ENCODE measurements at places on chromosomes 12 and 14. TPM values are rescaled to one million over a fixed set of nuclear protein-coding genes. Genes with fewer than 3 reads are reported as not detected.

PITPNM2 gene
- 4.9 TPM for total RNA-seq

LRP1-AS gene
- not detected for total RNA-seq

SMIM41 gene
- total RNA-seq, result not detected

DPPA3 gene
- not detected for total RNA-seq

COX8C gene
- total RNA-seq, result not detected

LUM gene
- total RNA-seq, result 12.6 TPM

CIT gene
- total RNA-seq, result 11.4 TPM

TMEM121 gene
- total RNA-seq, result 24.5 TPM

OVCH1 gene
- 0.41 TPM for total RNA-seq

NTN4 gene
- total RNA-seq, result 60.3 TPM

CLEC14A gene
- total RNA-seq, result 4.5 TPM

TPPP2 gene
- total RNA-seq, result not detected

IL22 gene
- total RNA-seq, result not detected

DNA sequence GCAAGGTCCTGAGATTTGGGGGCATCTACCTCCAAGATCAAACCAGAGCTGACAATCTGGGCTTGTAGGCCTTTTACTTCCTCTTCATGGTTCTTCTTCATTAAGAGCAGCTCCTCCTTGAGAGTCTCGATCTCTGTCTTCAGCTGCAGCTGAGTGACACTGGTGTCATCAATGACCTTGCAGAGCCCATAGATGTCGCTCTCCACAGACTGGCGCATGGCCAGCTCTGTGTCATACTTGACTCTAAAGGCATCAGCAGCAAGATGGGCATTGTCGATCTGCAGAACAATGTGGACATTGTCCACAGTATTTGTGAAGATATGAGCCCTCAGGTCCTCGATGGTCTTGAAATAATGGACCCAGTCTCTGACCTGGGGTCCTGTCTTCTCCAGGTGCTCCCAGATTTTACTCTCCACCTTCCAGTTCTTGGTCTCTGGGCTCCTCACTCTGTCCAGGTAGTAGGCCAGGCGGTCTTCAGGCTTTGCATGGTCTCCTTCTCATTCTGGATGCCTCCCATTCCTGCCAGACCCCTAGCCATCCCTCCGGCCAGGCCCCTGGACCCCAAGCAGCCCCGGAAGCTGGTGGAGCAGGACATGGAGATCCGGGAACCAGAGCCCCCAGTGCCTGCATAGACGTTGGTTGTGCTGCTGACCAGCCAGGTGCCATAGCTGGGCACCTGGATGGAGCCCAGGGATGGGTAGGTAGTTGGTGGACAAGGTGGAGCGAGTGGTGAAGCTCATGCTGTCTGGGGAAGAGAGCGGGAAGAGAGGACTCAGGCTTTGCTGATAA, 141.0 kb downstream of the MSRB3 start:
- DNase-seq, result no peak

GRCh38 chr12:58034311-58034710, 92.9 kb downstream of the ATP23 start:
- no peak for DNase-seq

DNA sequence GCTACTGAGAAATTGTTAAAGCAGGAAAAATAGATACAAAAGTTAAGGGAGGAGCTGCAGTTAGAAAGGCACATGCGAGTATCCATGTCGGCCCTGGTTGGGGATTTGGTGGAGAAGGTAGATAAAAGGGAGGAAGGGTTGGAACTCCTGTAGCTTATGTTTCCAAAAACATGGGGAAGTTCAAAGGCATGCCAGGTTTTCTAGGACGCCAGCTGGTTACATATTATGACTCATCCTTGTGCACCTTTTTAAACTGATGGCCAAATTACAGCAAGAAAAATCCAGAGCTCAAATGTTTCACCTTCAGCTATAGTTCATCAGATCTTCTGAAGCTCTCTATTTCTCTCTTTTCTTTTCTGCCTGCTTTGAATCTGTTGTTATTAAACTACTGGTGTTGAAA, 13.2 kb upstream of the MAP4K5 start:
- DNase-seq, result no peak

- DNase-seq, result no peak
Measured at GRCh38 chr14:89340200-89341181, 76.5 kb downstream of the FOXN3 start.

DNA sequence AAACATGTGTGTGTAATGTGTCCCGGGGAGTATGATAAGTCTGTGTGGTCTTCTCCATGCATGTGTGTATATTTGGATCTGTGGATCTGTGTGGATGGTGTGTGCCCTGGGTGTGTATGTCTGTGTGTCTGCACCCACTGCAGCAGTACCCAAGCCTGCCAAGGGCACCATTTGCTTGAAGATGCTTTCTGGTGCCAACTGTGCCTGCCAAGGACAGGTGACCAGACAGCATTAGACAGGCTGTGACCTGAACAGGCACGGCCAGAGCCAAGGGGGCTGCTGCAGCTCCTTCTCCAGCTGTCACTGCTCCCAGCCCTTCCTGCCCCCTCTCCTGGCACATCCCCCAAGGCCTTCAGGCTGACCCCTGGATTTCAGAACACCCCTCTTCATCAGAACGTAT, 35.0 kb downstream of the DTX1 start:
- no peak for DNase-seq

GRCh38 chr12:41120211-41120610, 67.9 kb upstream of the PDZRN4 start:
- DNase-seq, result no peak

- DNase-seq, result no peak
Measured at GRCh38 chr12:8446642-8447547, 8.9 kb upstream of the CLEC6A start.

GRCh38 chr12:69330475-69331473, 17.4 kb upstream of the LYZ start:
- DNase-seq, result no peak

GRCh38 chr12:110234755-110235154, 46.3 kb upstream of the ATP2A2 start:
- no peak for DNase-seq

DNA sequence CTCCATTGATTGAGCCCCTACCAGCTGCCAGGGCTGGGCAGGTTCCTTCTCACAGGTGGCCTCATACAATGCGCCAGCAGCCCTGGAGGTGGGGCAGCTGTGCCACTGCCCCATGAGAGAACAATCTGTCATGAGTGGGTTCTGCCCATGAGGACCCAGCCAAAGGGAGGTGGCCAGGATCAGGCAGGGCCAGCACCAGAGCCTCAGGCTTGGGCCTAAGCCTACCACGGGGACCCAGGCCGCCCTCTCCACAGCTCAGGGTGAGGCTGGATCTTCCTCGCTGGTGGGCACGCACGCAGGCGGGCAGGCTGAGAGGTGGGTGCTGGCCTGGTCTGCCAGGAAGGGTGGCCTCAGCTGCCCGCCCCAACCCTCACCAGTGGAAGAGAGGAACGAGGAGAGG, 110.7 kb downstream of the KIF26A start:
- DNase-seq, result no peak

- no peak for DNase-seq
Measured at GRCh38 chr14:99575043-99576023, 28.7 kb downstream of the CCDC85C start.

GRCh38 chr12:98439981-98440581, 75.3 kb upstream of the TMPO start:
- peak; percentile 31 for DNase-seq

DNA sequence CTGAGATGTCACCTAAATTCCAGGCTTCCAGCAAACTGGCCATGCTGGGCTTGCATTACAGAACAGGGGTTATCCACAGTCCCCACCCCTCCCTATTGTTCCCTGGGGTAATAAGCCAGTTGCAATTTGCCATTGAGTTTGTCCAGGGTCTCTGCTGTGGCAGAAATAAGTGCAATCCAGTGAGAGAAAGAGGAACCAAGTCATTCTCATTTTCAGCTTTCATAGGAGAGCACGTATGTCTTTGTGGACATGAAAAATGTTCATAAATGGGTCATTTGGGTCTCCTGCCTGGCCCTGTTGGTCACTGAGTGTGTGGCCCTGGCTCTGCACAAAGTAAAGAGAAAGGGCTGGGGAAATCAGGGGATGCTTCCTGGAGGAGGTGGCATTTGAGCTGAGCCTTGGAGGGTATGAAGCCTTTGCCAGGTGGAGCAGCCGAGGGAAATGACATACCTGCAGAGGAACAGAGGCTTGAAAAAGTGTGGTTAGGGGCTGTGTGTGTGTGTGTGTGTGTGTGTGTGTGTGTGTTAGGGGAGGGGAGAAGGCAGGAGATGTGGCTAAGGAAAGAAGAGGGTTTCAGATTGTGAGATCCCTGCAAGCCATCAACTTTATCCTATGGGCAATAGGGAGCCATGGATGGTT, 29.3 kb downstream of the CMKLR1 start:
- DNase-seq, result no peak

GRCh38 chr12:69071091-69071370, 138.1 kb upstream of the CPM start:
- DNase-seq, result no peak

GRCh38 chr14:101734246-101734847, 27.2 kb upstream of the PPP2R5C start:
- DNase-seq, result no peak

GRCh38 chr14:55088356-55088755, 36.9 kb downstream of the MAPK1IP1L start:
- no peak for DNase-seq

GRCh38 chr14:51643140-51643539, 8.6 kb upstream of the FRMD6 start:
- no peak for DNase-seq

GRCh38 chr12:112887550-112887949, 19.2 kb upstream of the OAS1 start:
- no peak for DNase-seq

GRCh38 chr12:1660304-1661187, 30.3 kb upstream of the ADIPOR2 start:
- DNase-seq, result no peak

- no peak for DNase-seq
Measured at GRCh38 chr12:77999074-77999715, 168.5 kb downstream of the NAV3 start.

- DNase-seq, result no peak
Measured at GRCh38 chr14:63275611-63276010, 43.1 kb downstream of the GPHB5 start.

GRCh38 chr12:24701343-24701742, 247.6 kb downstream of the BCAT1 start:
- DNase-seq, result no peak

- DNase-seq, result no peak
Measured at GRCh38 chr14:41925409-41925808, 318.7 kb downstream of the LRFN5 start.

GRCh38 chr14:75050852-75051555, at the start of gene MLH3:
Gene MLH3 (minus strand): TSS chr14:75051467. CDS start chr14:75049655, 1,812 bp downstream.
- peak; percentile 78 for DNase-seq

DNA sequence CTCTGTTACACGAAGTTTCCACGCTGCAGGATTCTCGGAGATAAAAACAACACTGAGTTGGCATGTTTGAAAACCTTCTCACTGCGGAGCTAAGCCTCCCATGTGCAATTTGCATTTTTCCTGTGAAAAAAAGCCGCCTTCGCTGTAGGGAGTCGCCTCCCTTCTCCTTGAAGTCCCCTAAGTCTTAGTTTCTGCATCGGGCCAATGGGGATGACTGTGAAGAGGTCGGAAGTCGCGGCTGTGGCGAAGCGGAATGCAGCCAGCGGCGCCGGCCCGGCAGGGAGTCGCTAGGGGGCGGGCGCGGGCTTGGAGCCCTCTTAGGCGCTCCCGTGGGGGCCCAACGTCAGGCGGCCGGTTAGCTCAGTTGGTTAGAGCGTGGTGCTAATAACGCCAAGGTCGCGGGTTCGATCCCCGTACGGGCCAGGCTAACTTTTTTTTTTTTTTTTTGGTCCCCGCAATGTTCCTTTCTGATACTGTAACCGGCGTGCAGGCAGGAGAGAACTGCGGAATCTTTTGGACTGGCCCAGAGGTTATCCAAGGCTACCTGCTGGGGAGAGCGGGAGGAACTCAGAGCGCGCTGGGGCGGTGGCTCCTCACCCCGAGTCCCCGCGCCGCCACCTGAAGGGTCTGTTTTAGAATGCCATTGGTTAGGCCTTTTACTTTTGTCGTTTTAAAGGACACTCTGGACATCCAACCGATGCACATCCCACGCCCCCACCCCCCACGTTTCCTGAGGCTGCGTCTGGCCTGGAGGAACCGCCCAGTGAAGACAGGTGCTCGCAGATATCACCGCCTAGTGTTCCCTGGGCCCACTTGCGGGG, 2.6 kb upstream of the ZNF839 start:
- DNase-seq, result peak; percentile 89

GRCh38 chr12:49974677-49975317, 2.0 kb downstream of the AQP6 start:
- no peak for DNase-seq

DNA sequence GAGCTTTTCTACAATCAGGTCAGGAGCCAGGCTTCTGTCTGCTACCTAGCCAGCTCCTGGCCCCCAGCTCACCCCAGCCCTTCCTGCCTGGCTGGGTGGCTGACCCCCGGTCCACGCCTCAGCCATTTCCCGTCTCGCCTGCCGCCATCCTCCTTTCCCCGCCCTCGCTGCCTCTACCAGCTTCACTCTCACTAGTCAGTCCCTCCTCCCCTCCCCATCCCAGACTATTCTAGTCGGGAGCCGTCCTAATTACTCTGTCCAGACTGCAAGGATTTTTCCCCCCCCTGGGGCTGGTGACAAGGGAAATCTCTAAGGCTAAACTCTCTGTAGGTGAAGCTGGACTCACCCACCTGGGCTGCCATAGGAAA, 825 bp downstream of the DHH start:
- peak; percentile 42 for DNase-seq

DNA sequence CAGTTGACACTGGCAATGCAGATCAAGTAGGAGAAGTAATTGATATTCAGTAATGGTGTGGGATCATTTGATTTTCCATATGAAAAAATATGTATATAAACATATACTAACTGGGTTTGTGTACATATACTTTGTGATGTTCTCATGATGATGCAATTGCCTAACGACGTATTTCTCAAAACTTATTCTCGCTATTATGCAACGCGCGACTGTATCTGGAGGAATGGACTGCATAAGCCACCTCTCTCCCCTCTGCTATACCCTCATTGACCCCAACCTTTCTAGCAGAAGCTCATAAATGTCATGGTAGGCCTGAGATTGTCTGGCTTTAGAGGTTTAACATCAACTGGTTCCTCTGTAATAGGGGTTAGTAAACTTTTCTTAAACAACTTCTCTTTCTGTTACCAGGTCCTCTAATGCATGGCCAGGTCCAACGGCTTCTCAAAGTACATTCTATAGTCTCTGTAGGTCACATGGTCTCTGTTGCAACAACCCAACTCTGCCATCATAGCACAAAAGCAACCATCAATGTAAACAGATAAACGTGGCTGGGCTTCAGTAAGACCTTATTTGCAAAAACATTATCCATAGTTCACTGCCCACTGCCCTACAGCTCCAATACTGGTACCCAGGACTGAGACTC, 59.3 kb downstream of the FOXN3 start:
- DNase-seq, result no peak

DNA sequence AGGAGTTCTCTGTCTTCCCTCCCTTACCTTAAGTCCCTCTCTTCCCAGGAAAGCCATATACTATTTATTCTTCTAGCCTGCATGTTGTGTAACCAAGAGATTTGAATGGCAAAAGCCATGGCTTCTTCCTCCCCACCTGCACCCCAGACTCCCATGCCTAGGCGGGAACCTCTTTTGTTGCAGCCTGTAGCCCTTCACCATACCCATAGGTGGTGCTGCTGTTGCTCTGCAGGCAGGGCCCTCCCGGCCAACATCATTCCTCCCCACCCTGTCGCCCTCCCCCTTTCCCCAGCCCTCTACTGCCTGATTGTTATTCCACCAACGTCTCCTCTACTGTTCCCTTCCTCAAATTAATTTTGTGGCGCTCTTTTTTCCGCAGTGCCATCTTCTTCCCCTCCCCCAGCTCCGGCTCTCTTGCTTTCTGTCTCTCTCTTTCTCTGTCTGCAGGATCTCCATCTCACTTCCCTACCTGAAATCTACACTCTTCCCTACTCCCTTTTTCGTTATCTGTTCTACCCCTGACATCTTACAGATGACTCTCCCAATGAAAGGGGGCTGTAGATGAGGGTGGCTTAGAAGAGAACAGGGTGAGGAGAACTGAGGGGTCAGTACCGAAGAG, 13.8 kb downstream of the NGDN start:
- DNase-seq, result peak; percentile 54
